Vagina (tissue), 2 donors: ENCODE measurements at places on chromosomes 4 and X.
A peak's percentile ranks its signal among the peaks of the same experiment; 100 is the strongest.

DNA sequence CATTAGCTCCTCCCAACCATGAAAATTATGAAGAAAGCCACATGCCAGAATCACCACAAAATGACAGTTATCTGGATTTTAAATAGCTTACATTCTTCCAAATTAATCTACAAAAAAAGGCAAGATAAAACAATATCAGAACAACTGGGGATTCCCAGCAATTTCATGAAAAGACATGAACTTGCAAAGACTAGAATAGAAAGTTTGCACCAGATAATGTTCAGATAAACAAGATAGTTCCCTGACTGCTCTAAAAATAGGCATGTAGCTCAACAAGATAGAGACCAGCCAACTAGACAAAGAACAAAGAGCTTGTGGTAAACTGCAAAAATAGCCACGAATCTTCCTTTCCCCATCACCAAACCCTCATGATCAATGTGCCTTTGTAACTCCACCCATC, 30.3 kb upstream of the DDX53 start:
- DNase-seq = no peak

- no peak for DNase-seq
These were observed 48.4 kb downstream of the ZBTB49 start for GRCh38 chr4:4338210-4339001.

DNA sequence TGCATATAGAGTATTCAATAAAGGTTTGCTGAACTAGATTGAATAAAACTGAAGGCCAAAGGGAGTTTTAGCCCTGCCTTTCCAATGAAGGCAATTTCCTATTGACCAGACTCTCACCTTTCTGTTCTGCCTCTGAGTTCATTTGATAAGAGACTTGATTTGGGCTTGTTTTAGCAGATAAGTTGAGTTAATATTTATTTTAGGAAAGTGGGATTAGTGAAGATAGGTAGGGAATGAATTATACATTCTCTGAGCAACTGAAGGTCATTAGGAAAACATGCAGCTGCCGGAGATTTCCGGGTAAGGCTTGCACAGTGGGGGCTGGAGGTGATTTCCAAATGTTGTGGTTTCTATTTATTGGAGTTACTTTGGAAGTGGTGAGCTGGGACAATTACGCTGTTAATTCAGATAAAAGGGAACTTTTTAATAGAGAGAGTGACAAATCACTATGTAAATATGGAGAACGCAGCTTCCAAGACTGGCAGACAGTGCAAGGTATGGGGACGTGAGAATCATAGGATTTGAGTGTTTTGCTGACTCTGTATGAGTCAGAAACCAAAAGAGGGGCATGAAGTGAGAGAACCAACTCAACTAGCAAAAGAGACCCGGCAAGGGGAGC, 553.6 kb upstream of the BOD1L1 start:
- no peak for DNase-seq

DNA sequence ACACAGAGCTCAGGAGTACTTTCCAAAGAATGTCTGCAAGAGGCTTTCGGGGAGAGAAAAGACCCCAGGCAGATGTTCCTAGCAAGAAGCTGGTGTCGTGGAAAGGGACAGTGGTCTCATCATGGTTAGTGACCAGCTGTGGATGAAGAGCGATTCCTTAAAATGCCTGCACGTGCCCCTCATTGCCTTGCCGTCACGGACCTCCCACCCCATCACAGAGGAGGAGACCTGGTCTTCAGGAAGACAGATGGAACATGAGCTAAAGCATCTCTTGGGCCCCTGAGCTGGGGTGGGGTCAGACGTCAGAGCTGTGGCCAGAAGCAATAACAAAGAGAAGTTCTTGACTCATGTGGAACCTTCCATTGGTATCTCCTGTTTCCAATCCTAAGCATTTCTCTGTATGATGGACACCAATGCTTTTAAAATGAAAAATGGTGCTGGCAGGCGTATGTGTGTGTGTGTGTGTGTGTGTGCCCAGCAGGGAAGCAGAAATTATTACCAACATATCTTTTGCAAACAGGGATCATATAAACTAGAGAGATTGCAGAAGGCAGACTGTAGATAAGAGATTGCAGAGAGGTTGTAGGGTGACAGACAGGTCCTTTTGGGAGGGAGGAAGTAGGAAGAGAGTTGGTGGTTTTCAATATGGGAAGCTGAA, 25.2 kb upstream of the ASMTL start:
- peak; percentile 77 for DNase-seq

- DNase-seq = no peak
These were observed 406.0 kb upstream of the EDA2R start for GRCh38 chrX:67044866-67045265.

DNA sequence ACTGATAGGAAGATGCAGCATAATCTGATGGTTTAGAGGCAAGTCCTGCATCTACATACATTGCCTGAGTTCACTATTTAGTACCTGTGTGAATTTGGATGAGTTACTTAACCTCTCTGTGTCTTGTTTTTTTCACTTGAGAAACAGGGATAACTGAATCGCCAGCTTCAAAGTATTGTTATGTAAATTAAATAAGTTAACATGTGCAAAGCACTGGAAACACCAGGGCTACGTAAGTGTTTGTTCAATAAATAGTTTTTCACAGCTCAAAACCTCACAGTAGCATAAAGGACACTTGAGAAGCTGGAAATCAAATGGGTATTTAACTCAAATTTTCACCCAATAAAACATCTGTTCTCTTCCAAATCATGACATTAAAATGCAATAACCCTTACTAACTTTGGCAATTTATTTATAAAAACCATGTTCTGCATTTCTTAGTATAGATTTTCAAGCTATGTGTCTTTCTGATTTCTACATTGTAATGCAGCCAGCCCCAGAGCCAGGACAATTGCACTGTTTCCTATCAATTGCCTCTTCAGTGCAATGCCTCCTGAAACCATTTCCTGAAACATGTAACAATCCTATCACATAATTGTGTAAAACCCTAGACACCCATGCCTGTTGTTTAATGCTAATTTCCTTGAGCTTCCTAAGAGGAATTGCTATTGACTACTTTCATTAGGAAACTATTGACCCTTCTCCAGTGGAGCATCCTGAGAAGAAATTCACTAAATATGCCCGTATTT, 177.1 kb downstream of the UNC5C start:
- DNase-seq = no peak

DNA sequence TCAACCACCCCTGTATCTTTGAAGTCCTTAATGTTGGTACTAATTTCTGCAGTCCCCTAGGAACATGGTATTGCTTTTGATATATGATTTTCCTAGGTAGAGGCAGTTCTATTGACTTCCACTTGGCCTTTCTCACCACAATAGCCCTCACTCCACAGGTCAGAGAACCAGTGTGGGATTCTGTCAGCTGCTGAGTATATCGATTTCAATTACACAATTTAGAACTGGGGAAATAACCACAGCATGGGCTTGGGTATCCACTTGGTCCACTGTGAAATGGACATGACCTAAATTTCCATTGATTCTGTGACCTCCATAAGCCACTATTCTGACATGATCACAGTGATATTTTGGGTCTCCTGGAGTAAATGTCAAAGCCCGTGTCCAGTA, 62.3 kb downstream of the KANTR start:
- no peak for DNase-seq

- no peak for DNase-seq
These were observed 176.2 kb upstream of the RBPJ start for GRCh38 chr4:26144526-26145155.

DNA sequence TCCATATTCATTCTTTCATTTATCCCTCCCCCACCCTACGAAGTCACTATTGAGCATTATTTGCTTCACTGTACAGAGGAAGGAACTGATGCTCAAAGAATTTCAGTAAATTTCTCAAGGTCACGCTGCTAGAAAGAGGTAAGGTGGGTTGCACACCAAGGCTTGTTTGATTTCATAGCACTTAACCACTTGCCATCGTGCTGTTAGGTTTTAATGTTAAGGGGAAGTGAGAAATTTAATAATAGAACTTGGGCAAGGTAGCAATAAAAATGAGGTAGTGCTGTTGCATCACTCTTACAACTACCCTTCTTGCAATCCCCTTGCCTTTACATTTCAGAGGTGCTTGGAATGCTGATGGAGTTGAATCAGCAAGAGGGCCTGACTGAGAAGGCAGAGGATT, 343.1 kb downstream of the MID1IP1 start:
- no peak for DNase-seq

DNA sequence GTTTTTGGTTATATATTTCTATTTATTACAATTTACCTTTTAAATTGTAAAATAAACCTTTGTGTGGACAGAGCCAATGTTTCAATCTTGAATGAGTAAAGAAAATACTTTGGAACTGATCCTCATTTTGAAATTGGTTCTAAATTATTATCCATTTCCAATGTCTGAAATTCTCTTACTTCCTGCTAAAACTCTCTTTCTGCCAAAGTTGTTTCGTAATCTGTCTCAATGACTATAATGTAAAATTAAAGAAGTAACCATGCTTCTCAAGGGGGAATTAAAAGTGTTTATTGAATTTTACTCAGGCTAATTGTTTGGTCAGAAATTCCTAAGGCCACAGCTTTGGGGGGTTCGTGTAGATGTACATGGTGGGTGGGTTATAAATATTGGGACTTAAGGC, 34.8 kb downstream of the YIPF6 start:
- DNase-seq = no peak

DNA sequence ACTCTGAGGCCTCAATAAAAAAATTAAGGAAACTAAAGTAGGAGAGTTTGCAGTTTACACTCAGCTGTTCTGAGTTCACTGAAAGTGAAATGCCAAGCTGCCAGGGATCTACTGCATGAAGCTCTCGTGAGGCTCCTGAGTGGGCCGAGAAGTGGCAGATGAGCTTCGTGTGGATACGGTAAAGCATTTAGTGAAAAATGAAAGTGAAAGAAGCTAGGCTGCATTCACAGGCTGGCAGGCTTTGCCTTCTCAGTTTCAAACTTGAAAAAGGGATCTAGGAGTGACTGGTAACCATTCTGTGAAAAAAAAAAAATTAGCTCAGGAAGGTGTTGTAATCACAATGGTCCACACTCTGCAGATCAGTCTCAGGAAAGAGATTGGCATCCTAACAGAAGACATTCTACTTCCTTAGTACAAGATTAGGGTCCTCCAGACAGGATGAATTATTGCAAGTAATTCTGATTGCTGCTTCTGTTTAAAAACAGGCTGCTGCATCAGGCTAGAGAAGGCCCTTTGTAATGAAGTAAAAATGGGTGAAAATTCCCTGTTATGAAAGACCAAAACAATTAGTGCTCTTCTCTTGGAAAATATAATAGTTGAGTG, 679.9 kb downstream of the RPA4 start:
- no peak for DNase-seq

GRCh38 chr4:120754590-120754989, 167.9 kb downstream of the PRDM5 start:
- no peak for DNase-seq

GRCh38 chr4:112823606-112824005, 186.7 kb downstream of the LARP7 start:
- no peak for DNase-seq

- no peak for DNase-seq
These were observed 336.9 kb upstream of the TRAM1L1 start for GRCh38 chr4:117422297-117422696.

DNA sequence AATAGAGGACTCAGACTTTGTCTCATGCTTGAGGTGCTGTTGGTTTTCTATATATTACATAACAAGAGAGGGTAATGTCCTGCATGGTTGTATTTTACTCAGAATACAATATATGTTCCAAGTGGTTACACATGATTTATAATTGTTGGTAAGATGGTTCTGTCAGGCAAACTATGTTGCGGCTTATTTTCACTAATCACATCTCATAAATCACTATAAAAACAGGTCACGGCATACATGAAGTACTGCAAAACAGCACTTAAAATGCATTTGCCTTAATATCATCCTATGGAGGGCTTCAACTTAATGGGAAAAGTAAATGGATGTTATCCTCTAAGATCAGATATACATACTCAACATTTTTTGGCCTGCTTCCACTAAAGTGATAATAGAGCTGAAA, 246.0 kb upstream of the ARSJ start:
- DNase-seq = no peak

- no peak for DNase-seq
These were observed 45.3 kb upstream of the ZMAT1 start for GRCh38 chrX:101977106-101977505.

GRCh38 chr4:34250562-34250961, 1993.8 kb downstream of the ARAP2 start:
- DNase-seq = no peak

DNA sequence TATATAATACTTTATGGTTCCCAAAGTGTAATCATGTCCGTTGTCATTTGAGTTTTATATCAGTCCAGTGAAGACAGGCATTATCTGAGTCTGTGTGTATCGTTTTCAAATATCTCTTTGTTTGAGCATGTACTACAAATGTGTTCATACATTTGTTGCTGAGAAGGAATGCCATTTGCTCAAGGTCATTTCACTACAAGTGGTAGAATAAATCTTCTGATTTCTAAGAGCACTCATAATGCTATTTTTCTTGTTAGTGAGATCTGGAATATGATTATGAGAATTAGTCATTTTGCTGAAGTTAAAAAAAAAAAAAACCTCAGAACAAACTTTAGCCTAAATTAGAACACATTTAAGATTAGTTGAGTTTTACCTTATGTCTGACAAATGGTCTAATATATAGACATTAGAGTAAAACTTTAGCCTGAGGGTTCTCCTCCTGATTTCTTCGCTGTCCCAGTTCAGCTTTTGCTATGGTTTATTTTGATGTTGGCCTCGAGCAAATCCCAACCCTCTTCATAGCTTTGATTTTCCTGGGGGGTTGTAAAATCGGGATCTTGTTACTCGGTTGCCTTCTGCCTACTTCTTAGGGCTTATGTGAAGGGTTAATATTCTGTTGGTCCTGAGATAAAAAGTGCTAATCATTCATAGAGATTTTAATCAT, 87.1 kb downstream of the TMEM131L start:
- no peak for DNase-seq

GRCh38 chr4:56084851-56085250, 136.1 kb downstream of the CEP135 start:
- no peak for DNase-seq

DNA sequence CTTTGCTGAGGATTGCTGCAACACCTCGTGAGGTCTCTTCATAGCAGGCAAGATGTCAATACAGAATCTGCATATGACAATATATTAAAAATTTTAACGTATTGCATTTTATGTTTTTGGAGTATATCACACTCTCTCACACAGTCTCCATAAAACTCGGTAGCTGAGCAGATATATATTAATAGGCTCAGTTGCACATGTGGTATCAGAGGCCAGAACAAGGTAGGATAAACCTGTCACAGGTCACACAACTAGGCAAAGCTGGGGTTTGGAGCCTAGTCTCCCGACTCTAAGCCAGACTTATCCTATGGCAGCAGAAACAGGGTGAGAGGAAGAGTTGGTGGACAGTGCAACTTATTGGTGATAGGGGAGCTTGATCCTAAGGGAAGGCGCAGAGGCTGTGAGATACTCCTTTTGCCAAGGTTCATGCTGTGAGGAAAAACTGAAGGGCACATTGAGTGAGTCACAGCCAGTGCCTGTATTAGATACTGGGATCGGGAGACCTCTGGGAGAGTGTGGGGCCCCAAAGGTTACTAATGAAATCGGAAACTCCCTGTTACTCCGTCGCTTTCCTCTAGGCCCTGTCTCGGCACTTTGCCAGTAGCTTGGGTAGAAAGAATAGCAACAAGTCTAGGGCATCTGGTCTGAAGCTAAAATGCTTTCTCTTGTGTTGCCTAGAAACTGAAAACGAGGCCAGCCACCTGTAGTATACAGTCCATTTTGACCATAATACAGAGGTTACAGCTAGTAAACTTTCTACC, 195.7 kb downstream of the ARHGAP10 start:
- DNase-seq = no peak

GRCh38 chr4:81635739-81636138, 164.0 kb upstream of the RASGEF1B start:
- DNase-seq = no peak
